ENCODE measurements at places on chromosomes 7 and 10. TPM values are rescaled to one million over a fixed set of nuclear protein-coding genes. Genes with fewer than 3 reads are reported as not detected.

DNA sequence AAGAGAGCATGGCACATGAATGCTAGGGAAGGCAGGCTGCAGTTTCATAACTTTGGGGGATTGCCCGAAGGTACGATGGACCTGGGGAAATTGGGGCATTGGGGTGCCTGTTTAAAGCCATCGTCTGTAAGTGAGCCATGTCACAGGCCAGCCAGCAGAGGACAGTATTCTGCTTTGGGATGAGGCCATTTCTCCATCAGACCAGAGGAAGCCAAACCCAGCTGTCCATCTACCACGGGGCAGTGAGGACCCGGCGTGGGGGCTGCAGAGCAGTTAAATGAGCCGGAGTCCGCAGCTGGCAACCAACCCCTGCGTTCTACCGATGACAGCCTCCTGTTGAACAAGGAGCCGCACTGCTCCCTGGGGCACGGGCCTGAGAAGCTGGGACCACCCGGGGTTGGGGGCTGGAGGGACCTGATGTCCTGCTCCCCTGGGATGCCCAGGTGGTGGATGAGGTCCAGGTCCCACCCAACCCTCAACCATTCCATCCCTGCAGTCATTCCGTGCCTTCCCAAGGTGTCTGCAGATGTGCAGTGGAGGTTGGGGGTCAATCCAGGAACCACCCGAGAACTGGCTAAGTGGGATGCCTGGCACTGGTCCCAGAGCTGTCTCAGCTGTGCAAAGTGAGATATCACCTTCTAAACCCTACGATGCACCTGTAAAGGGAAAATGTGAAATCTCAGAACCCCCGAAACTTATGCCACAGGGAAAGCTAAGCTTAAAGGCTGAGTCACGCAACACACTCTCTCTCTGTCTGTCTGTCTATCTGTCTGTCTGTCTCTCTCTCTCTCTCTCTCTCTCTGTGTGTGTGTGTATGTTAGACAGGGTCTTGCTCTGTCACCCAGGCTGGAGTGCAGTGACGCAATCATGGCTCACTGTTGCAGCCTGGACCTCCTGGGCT, 12.1 kb upstream of the RHBDD2 start:
- no peak for DNase-seq

Gene MYPN
- polyA plus RNA-seq, result 0.14 TPM

DNA sequence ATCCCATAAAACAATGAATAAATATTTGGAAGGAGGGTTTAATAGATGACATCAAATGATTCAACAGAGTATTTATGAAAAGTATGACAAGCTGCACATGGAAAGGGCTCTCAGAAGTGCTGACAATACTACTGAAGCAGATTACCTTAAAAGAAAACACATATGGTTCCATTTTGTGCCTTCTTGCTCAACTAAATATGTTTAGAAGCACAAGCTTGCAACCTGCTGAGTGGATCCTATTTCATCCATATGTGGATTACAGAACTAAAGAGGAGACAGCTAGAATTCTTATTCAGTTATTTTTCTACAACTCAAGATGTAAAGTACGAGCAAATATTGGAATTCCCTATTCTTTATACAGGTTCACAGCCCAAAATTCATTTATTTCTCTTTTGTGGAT, 340.6 kb downstream of the TFEC start:
- no peak for DNase-seq

GRCh38 chr10:77212632-77213031, 425.0 kb downstream of the KCNMA1 start:
- DNase-seq, result peak; percentile 35

- DNase-seq, result peak; percentile 57
Measured at GRCh38 chr10:30011396-30011795, 48.0 kb downstream of the JCAD start.

GRCh38 chr10:26555719-26556368, 117.7 kb downstream of the APBB1IP start:
- DNase-seq, result peak; percentile 80

Gene NUTM2D
- 7.6 TPM for polyA plus RNA-seq

DNA sequence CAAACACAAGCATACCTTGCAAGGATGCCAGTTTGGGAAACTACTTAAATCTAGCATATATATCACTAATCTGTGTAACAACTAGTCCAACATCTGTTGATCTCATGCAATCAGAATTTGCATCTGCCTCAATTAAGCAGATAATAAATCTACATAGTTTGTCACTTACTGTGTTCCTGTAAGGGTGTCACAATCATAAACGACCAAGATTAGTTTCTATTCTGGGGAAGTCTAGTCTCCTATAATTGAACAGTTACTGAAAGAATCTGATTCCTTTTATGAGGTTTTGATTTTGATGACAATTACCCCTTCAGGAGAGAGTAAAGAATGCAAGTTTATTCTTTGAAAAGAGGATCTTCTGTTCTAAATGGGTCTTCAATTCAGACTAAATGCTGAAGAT, 85.5 kb upstream of the LRRN3 start:
- DNase-seq, result no peak

Data from right lung (tissue), 10 donors.